ENCODE measurements at places on chromosomes 7 and 10. TPM values are rescaled to one million over a fixed set of nuclear protein-coding genes. Genes with fewer than 3 reads are reported as not detected.

GRCh38 chr10:43962346-43963191, 313.9 kb upstream of the ZNF32 start:
- H3K36me3 ChIP-seq = no peaks in the 10 kb centered on the region
- peaks cover 20% of the 10 kb centered on the region for H3K27me3 ChIP-seq
- no peak for DNase-seq
- peaks cover 6% of the 10 kb centered on the region for H3K4me1 ChIP-seq

GRCh38 chr7:28037220-28038010, 143.2 kb downstream of the JAZF1 start:
- H3K27me3 ChIP-seq = peaks cover 55% of the 10 kb centered on the region
- H3K4me1 ChIP-seq = peaks cover 46% of the 10 kb centered on the region
- peak overlapping the region; percentile 77 for H3K27ac ChIP-seq

DNA sequence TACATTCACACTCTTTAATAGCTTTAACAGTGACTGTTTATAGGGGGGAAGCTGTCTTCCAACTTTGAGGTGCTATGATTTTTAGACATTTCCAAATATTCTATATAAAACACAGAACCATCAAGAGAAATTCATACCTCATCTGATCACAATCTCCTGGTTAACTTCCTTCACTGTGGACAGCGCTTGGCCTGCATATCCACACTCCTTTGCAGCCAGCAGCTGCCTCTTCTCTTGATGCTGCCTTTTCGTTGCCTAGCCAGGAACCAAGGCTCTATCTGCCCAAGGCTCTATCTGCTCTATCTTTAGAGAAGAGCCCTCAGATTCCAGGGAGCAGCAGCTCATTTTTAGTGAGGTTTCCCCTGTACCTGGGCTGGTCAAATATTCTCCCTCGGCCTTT, 252.0 kb downstream of the PTEN start:
- peaks cover 20% of the 10 kb centered on the region for H3K4me1 ChIP-seq
- no peak for DNase-seq
- H3K4me3 ChIP-seq = no peak overlapping the region
- no peak overlapping the region for H3K27ac ChIP-seq
- H3K27me3 ChIP-seq = peaks cover 35% of the 10 kb centered on the region

DNA sequence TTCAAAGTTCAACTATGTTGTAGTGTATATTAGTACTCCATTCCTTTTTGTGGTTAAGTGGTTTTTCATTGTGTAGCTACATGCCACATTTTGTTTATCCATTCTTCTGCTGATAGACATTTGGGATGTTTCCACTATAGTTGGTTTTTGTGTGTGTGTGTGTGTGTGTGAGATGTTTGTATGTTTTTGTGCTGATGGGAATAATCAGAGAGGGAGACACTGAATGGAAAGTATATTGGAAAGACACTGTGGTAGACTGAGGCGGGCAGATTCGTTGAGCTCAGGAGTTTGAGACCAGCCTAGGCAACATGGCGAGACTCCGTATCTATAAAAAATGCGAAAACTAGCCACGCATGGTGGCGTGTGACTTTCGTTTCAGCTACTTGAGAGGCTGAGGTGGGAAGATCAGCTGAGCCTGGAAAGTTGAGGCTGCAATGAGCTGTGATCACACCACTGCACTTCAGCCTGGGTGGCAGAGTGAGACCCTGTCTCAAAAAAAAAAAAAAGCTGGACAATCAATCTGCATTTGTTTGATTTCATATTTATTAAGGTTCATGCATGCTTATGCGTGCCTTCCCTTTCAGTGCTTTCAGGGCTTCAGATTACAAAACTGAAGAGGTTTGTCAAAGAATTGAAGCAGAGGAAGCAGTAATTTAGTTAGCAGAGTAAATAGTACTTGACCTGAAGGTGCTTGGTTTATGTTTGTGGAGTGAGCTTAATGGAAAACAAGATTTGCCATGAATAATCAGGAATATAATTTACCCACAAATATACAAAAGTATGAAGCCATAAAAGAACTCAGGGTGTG, 14.7 kb downstream of the SEC24C start:
- DNase-seq = no peak
- H3K4me1 ChIP-seq = peaks cover 69% of the 10 kb centered on the region
- H3K36me3 ChIP-seq = peaks cover 21% of the 10 kb centered on the region
- H3K27me3 ChIP-seq = no peaks in the 10 kb centered on the region

- H3K27me3 ChIP-seq = no peaks in the 10 kb centered on the region
- H3K4me3 ChIP-seq = no peak overlapping the region
- H3K27ac ChIP-seq = no peak overlapping the region
Measured at GRCh38 chr10:127411062-127411461, 138.0 kb upstream of the NPS start.

DNA sequence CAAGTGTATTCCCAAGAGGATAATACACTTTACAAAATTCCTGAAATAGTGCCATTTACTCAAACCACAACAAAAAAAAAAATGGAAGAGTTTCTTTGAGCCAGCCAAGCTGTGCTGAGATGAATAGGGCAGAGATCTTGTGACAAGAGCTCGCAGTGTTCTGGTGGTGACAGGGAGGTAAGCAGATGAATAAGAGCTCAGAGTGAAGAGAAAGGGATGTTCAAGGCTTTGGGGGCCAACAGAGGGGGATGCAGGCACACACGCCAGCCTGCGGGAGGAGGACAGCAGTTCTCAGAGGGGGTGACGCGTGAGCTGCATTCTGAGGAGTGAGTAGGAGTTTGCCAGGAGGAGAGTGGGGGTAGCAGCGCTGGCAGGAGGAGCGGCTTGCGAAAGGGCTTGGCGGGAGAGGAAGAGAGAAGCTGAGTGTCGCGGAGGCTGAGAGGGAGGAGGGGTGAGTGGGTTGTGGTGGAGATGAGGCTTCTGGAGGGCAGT, 194.4 kb upstream of the IMMP2L start:
- no peak overlapping the region for H3K4me3 ChIP-seq
- H3K27me3 ChIP-seq = peaks cover 6% of the 10 kb centered on the region
- H3K4me1 ChIP-seq = no peaks in the 10 kb centered on the region
- no peak overlapping the region for H3K27ac ChIP-seq
- H3K36me3 ChIP-seq = no peaks in the 10 kb centered on the region

- no peaks in the 10 kb centered on the region for H3K36me3 ChIP-seq
- no peak for DNase-seq
- peaks cover 6% of the 10 kb centered on the region for H3K27me3 ChIP-seq
- no peak overlapping the region for H3K4me3 ChIP-seq
Measured at GRCh38 chr10:100328198-100328597, 1.8 kb downstream of the PKD2L1 start.

GRCh38 chr7:142886866-142887265, 1.3 kb upstream of the TRPV6 start:
- no peak for DNase-seq
- no peak overlapping the region for H3K27ac ChIP-seq
- peaks cover 7% of the 10 kb centered on the region for H3K27me3 ChIP-seq
- H3K4me3 ChIP-seq = no peak overlapping the region
- H3K4me1 ChIP-seq = no peaks in the 10 kb centered on the region
- H3K36me3 ChIP-seq = no peaks in the 10 kb centered on the region

DNA sequence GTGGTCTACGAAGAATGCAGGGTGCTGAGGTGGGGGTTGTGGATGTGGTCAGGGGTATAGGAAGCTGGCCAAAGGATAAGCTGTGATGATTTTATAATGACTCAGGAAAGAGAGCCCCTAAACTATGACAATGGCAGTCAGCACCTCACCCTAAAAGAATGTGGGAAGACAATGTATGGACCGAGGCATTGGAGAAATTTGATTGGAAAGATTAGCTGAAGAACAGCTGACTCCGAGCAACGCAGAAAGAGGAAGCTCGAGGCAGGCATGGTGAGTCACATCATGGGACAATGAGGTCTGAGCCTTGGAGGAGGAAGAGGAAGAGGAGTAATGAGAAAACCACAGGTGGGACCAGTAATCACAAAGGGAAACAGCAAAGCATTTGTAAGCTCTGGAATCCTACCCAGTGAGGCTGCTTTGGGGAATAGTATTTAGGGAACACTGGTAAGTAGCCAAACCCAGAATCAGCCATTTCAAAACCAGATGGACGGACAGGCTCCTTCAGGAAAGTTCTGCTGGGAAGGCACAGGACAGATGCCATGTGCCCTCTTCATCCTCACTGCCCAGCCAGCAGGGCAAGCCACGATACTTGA, 295.4 kb downstream of the PRPF18 start:
- no peak for DNase-seq
- peaks cover under 1% of the 10 kb centered on the region for H3K27me3 ChIP-seq
- no peak overlapping the region for H3K27ac ChIP-seq

DNA sequence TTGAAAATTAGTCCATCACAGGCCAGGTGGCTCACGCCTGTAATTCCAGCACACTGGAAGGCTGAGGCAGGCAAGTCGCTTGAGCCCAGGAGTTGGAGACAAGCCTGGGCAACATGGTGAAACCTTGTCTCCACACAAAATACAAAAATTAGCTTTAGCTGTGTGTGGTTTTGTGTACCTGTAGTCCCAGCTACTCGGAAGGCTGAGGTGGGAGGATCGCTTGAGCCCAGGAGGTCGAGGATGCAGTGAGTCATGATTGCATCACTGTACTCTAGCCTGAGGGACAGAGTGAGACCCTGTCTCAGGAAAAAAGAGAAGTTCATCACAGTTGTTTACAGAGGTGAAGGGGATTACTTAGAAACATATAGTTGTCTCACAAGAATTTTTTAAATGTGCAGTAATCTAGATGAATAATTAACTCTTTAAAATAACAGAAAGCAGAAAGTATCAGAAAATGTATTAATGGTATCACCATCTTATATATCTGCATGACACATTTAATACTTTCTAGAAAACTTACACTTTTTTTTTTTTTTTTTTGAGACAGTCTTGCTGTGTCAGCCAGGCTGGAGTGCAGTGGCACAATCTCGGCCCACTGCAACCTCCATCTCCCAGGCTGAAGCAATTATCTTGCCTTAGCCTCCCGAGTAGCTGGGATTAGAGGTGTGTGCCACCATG, 8.9 kb downstream of the LCOR start:
- DNase-seq = no peak
- no peaks in the 10 kb centered on the region for H3K36me3 ChIP-seq
- peak overlapping the region; percentile 9 for H3K4me3 ChIP-seq
- H3K27me3 ChIP-seq = no peaks in the 10 kb centered on the region

GRCh38 chr10:129497013-129497412, 30.0 kb downstream of the MGMT start:
- H3K27me3 ChIP-seq = no peaks in the 10 kb centered on the region
- H3K27ac ChIP-seq = no peak overlapping the region
- H3K4me3 ChIP-seq = no peak overlapping the region
- H3K4me1 ChIP-seq = peaks cover 25% of the 10 kb centered on the region

DNA sequence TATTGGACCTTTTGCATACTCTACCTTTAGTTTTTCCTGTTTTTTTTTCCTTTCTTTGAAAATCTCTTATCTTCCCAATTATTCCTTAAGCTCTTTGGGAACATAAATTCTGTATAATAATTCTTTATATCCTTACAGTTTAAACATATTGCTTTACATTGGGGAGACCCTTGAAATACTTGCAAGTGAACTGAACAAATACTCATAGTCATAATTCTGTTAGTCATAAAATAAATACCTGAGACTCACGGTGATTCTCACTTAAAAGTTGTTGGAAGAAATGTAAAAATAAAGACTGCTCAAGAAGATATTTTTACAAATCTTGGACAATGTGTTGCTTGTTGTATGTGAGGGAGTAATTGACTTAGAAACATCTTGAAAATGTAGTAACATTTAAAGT, 515.2 kb upstream of the POT1 start:
- no peak overlapping the region for H3K27ac ChIP-seq
- no peak overlapping the region for H3K4me3 ChIP-seq
- no peaks in the 10 kb centered on the region for H3K36me3 ChIP-seq
- no peaks in the 10 kb centered on the region for H3K27me3 ChIP-seq
- no peak for DNase-seq
- H3K4me1 ChIP-seq = no peaks in the 10 kb centered on the region

- peaks cover 16% of the 10 kb centered on the region for H3K4me1 ChIP-seq
- no peak for DNase-seq
- H3K27me3 ChIP-seq = peaks cover 41% of the 10 kb centered on the region
- H3K27ac ChIP-seq = no peak overlapping the region
- peaks cover 14% of the 10 kb centered on the region for H3K36me3 ChIP-seq
- no peak overlapping the region for H3K4me3 ChIP-seq
Measured at GRCh38 chr7:155184923-155185322, 112.8 kb upstream of the INSIG1 start.

- DNase-seq = no peak
- H3K36me3 ChIP-seq = no peaks in the 10 kb centered on the region
- H3K4me1 ChIP-seq = peaks cover 17% of the 10 kb centered on the region
- H3K4me3 ChIP-seq = no peak overlapping the region
Measured at GRCh38 chr10:77498210-77498609, 139.4 kb downstream of the KCNMA1 start.

GRCh38 chr7:149286811-149287400, 24.9 kb downstream of the ZNF783 start:
- DNase-seq = no peak
- H3K36me3 ChIP-seq = no peaks in the 10 kb centered on the region
- no peak overlapping the region for H3K27ac ChIP-seq

DNA sequence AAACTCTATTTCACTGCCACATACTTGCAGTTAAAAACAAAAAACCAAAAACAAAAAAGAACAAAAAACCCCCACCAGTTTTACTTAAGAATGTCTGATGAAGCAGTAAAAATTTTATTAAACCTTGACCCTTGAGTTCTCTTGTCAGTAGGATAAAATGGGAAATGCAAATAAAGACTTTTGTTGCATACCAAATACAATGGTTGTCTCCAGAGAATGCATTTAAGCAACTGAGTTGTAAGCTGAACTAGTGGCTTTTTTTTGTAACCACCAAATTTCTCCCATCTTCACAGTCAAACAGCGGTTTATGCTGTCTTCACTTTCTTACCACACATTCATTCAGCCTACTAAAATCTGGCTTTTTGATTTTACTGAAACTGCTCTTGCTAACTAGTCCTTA, 3.1 kb downstream of the SYPL1 start:
- peaks cover 2% of the 10 kb centered on the region for H3K36me3 ChIP-seq
- no peaks in the 10 kb centered on the region for H3K27me3 ChIP-seq
- H3K4me1 ChIP-seq = peaks cover 64% of the 10 kb centered on the region
- peak overlapping the region; percentile 1 for H3K4me3 ChIP-seq
- H3K27ac ChIP-seq = peak overlapping the region; percentile 66
- DNase-seq = no peak

GRCh38 chr7:48130658-48131108, 40.6 kb upstream of the ABCA13 start:
- no peak overlapping the region for H3K27ac ChIP-seq
- peaks cover 21% of the 10 kb centered on the region for H3K27me3 ChIP-seq
- H3K4me1 ChIP-seq = peaks cover 10% of the 10 kb centered on the region

GRCh38 chr7:31056775-31057346, 4.8 kb downstream of the ADCYAP1R1 start:
- peaks cover 23% of the 10 kb centered on the region for H3K27me3 ChIP-seq
- H3K27ac ChIP-seq = no peak overlapping the region
- DNase-seq = no peak

Gene PDE1C
- not detected for total RNA-seq

Gene ADAM22
- total RNA-seq = 3.2 TPM

Gene RNF133
- total RNA-seq = not detected

Gene ADAP1
- total RNA-seq = 29.4 TPM

Gene CHRM2
- not detected for total RNA-seq

Gene SRRM3
- not detected for total RNA-seq

Gene ACTL6B
- not detected for total RNA-seq

Gene ATOH7
- not detected for total RNA-seq

Gene FAM185A
- total RNA-seq = 7.0 TPM

Gene SMURF1
- 18.8 TPM for total RNA-seq

Gene SPDYE5
- not detected for total RNA-seq

Gene C10orf67
- total RNA-seq = 0.39 TPM

Gene NPY
- not detected for total RNA-seq

Gene CALY
- total RNA-seq = 0.09 TPM

Data from activated T-cell treated with anti-CD3 and anti-CD28 coated beads, Interleukin-2, amount 50 U/mL, for 72 hours (primary cell).